ENCODE measurements at places on chromosomes 2 and 18. TPM values are rescaled to one million over a fixed set of nuclear protein-coding genes. Genes with fewer than 3 reads are reported as not detected.

SIX2 gene
- 1.7 TPM for total RNA-seq

GRCh38 chr2:30675758-30676157 is 131.5 kb downstream of the CAPN13 start:
- ATAC-seq: no peak

GULP1 gene
- total RNA-seq: 56.8 TPM

- no peak for ATAC-seq
Measured at GRCh38 chr2:232795920-232796319, 19.6 kb upstream of the KCNJ13 start.

DNA sequence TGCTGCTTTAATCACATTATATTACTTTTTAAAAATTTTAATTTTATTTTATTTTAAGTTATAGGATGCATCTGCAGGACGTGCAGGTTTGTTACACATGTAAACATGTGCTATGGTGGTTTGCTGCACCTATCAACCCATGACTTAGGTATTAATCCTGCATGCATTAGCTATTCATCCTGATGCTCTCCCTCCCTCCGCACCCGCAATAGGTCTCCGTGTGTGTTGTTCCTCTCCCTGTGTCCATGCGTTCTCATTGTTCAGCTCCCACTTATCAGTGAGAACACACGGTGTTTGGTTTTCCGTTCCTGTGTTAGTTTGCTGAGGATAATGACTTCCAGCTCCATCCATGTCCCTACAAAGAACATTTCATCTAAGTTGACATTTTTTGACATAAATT is 283.2 kb downstream of the CYRIA start:
- ATAC-seq: no peak

Measured in gastroesophageal sphincter (tissue), 4 donors.